Left lobe of liver (tissue), 2 donors: ENCODE measurements at places on chromosomes 1 and 21. TPM values are rescaled to one million over a fixed set of nuclear protein-coding genes. Genes with fewer than 3 reads are reported as not detected.

Gene WDR26
- total RNA-seq: 27.2 TPM

Gene TENT5C
- 2.4 TPM for total RNA-seq

Gene OLIG2
- total RNA-seq: not detected

Gene SLC37A1
- 5.0 TPM for total RNA-seq

Gene PADI1
- total RNA-seq: not detected

- DNase-seq: no peak
Observed at GRCh38 chr1:67534627-67535065, 104.4 kb upstream of the SERBP1 start.

GRCh38 chr1:243496187-243496646 lies 240.4 kb downstream of the SDCCAG8 start:
- DNase-seq: peak; percentile 75

DNA sequence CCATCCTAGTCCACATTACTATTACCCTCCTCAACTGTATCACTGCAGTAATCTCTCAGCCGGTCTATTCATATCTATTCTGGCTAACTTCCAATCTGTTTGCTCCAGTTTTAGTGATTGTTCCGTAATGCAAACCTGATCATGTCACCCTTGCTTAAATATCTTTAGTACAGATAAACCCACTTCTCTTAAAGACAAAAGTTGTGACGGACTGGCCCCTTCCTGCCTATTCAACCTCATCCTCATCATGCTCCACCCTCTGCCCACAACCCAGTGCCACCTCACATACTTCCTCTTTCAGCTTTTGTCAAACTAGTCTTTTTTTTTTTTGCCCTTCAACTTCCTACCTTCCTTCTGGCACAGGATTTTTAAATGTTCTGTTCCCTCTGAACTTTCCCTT lies 2.8 kb upstream of the C1orf162 start:
- DNase-seq: no peak

- DNase-seq: no peak
Observed at GRCh38 chr1:67261680-67262079, 46.0 kb upstream of the IL12RB2 start.

- DNase-seq: no peak
Observed at GRCh38 chr1:109641078-109641740, 14.7 kb upstream of the GSTM4 start.

GRCh38 chr21:24897883-24898282 lies 709.4 kb downstream of the MRPL39 start:
- DNase-seq: no peak

- DNase-seq: no peak
Observed at GRCh38 chr1:65674522-65674921, 118.2 kb upstream of the PDE4B start.

DNA sequence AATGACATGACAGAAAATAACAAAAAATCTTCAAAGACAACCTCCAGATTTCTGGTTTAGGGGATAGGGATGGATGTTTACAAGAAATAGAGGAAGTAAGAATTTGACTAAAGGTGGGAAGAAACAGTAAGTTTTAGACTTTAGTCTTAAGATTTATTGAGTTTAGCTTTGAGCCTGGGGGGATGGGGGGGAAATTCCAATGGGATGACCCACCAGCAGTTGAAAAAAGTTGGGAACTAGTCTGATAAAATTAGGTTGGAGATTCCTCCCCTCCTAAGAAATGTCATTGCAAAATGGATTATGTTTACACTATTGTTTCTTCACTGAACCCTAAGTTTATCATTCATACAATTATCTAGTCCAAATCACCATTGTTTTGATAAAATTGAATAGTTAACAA lies 28.4 kb downstream of the WDR26 start:
- no peak for DNase-seq

GRCh38 chr1:57843760-57844159 lies 419.9 kb upstream of the DAB1 start:
- DNase-seq: no peak

- DNase-seq: no peak
Observed at GRCh38 chr1:244957525-244957924, 93.2 kb upstream of the HNRNPU start.

GRCh38 chr1:34408011-34408410 lies 231.3 kb downstream of the C1orf94 start:
- DNase-seq: no peak

GRCh38 chr1:163069142-163069541 lies at the start of gene RGS4:
Gene RGS4 (plus strand): TSS chr1:163069361. CDS start chr1:163069485, 124 bp downstream.
- DNase-seq: no peak

DNA sequence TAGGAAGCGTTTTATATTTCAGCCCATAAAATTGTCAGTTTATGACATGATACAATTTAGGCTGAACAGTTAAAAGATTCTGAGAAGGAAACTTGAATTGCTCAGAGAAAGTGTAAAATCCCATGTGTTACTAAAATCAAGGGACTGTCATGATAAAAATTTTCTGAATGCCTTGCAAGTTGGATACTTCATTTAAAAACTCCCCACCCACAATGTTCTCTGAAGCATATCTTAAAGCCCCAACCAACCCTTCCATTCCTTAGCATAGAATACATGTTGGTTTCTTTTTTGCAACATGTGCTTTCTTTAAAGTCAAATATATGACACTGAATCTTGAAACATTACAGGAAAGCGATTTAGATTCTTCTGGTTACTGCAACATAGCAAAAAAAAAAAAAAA lies 97.4 kb downstream of the MRPL39 start:
- no peak for DNase-seq

DNA sequence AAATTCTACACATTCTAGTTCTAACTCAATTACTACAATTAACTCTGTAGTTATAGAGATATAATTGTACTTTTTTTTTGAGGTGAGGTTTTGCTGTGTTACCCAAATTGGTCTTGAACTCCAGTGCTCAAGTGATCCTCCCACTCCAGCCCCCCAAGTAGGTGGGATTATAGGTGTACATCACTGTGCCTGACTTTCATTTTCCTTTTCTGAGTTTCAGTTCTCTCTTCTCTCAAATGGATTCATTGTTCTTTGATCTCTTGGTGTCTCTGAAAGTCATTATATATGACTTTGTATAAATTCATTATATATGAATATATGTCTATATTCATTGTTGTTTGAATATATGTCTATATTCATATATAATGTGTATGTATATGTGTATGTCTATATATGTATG lies 74.0 kb upstream of the GALNT2 start:
- no peak for DNase-seq

DNA sequence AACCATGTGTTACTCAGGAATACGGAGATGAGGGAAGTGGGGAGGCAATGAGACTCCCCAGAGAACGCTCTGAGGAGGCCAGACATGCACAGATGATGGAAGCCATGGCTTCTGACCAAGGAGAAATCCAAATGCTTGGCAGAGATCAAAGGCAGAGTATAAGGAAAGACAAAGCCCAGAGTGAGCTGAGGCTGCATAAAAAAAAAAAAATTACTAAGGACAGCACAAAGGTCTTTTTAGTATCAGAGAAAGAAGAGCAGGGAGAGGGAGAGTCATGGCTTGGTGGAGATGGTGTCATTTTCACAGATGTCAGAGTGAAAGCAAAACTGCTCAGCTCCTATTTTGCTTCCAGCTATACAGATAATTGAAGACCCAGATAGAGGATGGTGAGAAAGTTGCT lies 8.1 kb upstream of the NCF2 start:
- DNase-seq: no peak

- DNase-seq: peak; percentile 29
Observed at GRCh38 chr21:45248893-45249381, 38.8 kb downstream of the POFUT2 start.

DNA sequence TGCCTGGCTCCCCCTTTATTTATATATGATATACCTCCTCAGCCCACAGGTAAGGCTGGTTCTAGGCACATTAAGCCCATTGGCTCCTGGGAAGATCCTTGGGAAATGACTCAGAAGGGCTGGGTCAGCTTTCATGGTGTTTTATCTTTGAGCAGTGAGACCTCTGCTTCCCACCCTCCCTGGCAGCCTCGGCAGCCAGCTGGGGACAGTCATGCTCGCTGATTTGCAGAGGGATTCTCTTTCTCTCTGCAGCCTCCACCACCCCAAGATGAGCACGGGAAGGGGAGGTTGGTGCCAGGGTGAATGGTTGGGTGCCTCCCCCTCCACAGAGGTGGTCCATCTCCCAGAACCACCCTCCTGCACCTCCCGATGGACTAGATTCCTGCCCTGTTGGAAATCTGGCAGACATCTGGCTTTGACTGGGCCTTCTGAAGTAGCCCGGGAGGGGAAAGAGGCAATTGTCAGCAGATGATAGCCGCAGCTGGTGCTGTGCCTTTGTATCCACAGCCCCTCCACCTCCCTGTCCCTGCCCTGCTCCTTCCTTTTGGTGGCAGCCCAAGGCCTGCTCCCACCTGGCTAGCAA lies 24.6 kb downstream of the IER5 start:
- no peak for DNase-seq

- no peak for DNase-seq
Observed at GRCh38 chr1:193260896-193261295, 74.5 kb upstream of the B3GALT2 start.

- no peak for DNase-seq
Observed at GRCh38 chr1:159474926-159475325, 35.4 kb downstream of the OR10J1 start.

DNA sequence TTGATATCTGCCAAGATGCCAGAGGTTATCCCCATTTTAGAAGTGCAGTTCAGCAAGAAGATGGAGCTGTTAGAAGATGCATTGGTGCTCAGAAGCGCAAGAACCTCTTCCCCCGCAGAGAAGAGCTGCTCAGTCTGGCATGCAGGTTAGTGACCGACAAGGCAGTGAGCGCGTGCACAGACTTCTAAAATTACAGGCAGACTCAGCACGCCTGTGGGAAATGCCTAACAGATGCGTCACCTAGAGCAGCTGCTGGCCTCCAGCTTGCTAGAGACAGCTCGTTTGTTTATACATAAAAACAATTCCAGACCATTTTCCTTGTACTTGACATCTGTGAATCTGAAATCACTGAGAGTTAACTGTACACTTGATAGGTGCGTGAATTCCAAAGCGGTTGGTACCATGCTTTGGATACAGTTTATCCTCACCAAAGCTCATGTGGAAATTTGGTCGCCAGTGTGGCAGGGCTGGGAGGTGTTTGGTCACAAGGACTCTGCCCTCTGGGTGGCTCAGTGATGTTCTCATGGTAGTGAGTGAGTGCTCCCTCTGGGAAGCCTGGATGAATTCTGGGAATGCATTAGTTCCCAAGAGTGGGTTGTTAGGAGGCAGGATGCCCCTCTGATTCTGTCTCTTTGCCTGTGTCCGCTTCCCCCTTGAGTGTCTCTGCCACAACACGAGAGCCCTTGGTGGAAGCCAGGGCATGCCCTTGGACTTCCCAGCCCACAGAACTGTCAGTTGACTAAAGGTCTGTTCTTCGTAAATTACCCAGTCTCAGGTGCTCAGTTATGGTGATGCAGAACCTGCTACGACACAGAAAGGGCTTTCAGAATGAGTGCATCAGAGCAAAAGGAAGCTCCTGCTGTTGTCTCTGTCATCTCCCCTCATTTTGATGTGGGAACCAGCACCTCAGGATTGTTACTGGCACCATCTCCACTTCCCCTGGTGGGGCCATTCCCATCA lies 24.4 kb downstream of the SNAP47 start:
- no peak for DNase-seq
